ENCODE measurements at places on chromosomes 6 and 20.

DNA sequence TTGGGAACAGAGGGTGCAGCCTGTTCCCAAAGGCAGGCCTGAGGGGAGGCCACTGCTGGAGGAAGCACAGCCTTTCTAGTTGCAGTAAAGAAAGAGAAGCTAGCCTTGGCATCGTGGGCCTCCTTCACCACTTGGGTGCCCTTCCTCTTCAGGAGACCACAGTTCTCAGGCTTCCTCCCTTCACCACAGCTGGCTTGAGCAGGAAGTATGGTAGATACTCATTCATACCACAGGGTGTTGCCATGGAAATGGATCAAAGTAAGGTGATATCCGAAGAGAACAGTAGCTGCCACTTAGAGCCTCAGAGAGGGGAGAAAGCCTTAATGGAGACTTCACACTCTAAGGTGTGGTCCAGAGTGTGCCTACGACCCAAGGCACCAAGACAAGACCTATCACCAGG is 120.4 kb upstream of the RIPOR2 start:
- no peak for DNase-seq

- no peak for DNase-seq
Observed at GRCh38 chr6:108591040-108591816, 30.5 kb downstream of the FOXO3 start.

DNA sequence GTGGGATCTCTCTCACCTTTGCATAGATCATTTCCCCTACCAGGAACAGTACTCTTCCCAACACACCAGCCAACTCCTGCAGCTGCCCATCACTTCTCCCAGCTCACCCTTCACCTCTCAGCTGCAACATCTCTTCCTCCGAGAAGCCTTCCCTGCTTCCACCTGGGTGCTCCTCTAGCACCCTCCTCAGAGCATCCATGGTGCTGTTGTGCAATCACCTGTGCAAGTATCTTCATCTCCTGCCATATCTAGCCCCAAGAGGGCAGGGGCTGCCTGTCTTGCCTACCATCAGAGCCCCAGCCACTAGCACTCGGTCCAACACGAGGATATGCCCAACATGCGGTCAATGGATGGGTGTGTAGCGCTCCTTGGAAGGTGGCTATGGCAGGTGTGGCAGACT is 75.8 kb downstream of the BANF2 start:
- DNase-seq = no peak

DNA sequence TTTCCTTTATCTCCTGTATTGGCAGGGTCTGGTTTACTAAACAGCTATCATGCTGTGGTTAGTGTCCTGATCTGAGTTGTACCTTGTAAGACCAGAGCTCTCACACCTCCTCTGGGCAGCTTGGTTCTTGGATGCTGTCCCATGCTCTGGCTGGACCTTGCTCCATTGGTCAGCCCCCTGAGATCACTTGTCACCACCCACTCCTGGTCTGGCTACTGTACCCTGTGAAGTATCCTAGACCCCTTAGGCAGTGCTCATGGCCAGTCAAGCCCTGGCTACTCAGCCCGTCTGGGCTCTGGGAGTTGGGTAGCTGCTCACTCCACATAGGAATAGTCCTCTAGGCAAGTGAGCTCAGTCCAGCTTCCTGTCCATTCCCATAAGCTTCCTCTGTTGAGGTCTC is 31.1 kb downstream of the ADGRF4 start:
- DNase-seq = no peak

DNA sequence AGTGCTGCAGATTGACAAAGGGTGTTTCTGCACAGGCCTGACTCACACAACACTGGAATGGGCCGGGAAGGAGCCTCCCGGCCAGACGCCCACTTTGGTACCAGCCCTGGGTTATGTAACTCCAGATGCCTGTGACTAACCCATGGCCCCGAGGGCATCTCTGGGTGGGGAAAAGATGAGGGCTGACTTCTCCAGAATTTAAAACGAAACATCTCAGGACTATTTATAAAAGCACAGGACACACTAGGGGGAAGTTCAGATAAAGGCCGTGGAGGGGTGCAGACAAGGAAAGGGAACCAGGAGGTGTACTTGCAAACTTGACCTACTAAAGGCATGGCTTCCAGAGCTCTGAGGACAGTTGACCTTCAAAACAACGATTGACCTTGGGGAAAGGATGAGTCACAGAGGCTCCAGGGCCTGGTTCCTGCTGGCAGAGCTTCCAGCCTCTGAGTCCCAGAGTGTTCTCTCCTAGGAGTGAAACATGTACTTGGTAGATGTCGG is 196.9 kb downstream of the NFATC2 start:
- DNase-seq = no peak

DNA sequence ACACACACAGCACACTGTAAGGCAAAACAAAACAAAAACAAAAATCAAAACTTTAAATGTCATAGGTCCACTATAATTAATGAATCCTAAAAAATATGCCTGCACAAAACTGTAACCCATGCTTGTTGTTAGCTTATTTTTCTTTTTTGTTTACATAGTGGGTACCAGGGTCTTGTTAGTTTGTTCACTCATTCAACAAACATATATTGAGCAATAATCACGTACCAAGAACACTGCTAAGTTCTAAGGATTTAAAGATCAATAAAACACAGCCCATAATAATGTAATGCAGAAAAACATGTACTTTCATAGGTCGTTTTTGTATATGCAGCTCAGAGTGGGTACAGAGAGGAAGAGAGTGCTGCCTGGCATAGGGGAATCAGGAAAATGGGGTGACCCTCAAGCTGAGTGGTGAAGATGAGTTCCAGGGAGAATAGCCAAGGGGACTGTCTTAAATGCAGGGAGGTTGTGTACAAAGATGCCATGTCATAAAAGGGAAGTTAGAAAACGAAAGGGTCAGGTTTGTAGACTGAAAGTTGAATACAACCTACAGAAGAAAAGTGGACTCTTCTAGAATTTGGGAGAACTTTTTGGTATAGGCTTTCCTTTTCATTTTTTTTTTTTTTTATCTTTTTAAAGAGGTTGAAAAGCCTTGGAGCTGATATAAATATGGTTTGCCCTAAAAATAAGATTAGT is 113.3 kb upstream of the TBX18 start:
- no peak for DNase-seq

DNA sequence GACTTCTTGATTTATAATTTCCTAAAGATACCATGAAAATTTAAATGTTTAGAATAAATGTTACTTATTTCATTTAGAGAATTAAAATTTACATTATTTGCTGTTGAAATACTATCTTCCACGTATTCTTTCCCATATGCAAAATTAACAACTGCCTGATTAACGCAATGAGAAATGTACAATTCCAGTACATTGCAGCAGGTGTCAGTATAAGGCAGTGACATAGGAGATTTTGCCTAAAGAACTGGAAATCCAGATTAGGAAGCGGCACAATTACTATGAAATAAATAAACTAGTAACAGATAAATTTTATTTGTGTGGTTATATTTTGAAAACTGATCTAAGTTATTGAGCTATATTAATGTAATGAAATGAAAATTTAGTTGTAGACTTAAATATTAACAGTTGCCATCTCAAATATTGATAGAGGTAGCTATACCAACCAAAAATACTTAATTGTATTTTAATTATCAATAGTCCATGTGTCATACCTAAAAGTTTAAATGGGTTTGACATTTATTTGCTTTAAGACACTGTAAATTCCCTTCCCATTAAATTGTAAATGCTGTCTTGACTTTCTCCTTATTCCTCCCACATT is 300.2 kb downstream of the UTRN start:
- no peak for DNase-seq

- no peak for DNase-seq
Observed at GRCh38 chr6:22149501-22150367, 147.1 kb downstream of the PRL start.

GRCh38 chr6:33430991-33431879 is 11.4 kb downstream of the SYNGAP1 start:
- DNase-seq = peak; percentile 51

DNA sequence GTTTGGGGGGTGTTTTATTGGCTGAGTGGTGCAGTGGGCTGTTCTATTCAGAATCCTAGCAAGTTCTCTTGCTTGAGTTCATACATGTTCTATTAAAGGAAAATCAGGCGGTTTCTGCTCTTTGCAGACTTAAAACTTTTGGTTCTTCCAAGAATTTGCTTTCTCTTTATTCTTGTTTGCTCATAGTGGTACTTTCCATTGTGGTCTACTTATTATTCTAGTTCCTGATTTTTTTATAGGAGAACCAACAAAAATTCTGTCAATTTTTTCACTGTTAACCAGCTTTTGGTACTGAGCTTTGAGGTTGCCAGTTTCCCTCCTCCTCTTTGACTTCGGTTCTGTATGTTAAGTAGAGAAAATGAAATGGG is 6.7 kb downstream of the AFDN start:
- DNase-seq = no peak

DNA sequence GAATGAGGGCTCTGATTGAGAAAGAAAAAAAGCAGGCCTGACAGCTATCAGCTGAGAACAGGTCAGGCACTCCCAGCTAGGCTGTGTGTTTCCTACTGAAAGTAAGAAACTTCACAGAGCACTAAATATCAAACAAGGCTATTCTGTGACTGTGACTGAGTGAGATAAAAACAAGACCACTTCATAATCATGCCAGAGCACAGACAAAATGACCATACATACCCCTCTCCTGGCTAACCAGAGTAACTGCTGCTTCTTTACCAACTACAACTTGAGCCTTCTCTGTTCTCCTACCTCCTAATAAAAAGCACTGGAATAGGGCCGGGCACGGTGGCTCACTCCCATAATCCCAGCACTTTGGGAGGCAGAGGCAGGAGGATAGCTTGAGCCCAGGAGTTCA is 6.8 kb upstream of the BTN1A1 start:
- no peak for DNase-seq

- DNase-seq = no peak
Observed at GRCh38 chr20:39862470-39862891, 826.6 kb downstream of the MAFB start.

Measured in HuH-7.5 (cell line).